CD8-positive, alpha-beta memory T cell (primary cell): ENCODE measurements at places on chromosomes 2 and 18. TPM values are rescaled to one million over a fixed set of nuclear protein-coding genes. Genes with fewer than 3 reads are reported as not detected.

TRIM43 gene
- total RNA-seq: not detected

CCNYL1 gene
- total RNA-seq: 6.1 TPM

LAMA1 gene
- total RNA-seq: not detected

CNNM4 gene
- 6.9 TPM for total RNA-seq

UGT1A10 gene
- not detected for total RNA-seq

CWC22 gene
- total RNA-seq: 32.7 TPM

BARD1 gene
- 20.0 TPM for total RNA-seq

CD302 gene
- 0.75 TPM for total RNA-seq

IL1R1 gene
- 3.7 TPM for total RNA-seq

KIAA2012 gene
- not detected for total RNA-seq

KIF1A gene
- total RNA-seq: 1.8 TPM

CHST9 gene
- not detected for total RNA-seq

GALR1 gene
- not detected for total RNA-seq

SOCS6 gene
- 1.2 TPM for total RNA-seq

VWA3B gene
- total RNA-seq: not detected

GREB1 gene
- 0.55 TPM for total RNA-seq

FNDC4 gene
- 0.15 TPM for total RNA-seq

- DNase-seq: no peak
These were observed 114.2 kb downstream of the SPHKAP start for GRCh38 chr2:228067309-228067708.

GRCh38 chr18:23311351-23312121, 141.6 kb upstream of the RIOK3 start:
- DNase-seq: no peak

- no peak for DNase-seq
These were observed 32.3 kb downstream of the EML6 start for GRCh38 chr2:54755641-54756326.

- no peak for DNase-seq
These were observed 608.7 kb downstream of the CNTNAP5 start for GRCh38 chr2:124633812-124634211.

GRCh38 chr2:3169106-3169870, 208.3 kb downstream of the EIPR1 start:
- DNase-seq: no peak

- no peak for DNase-seq
These were observed 915 bp downstream of the CUL3 start for GRCh38 chr2:224584111-224584784.

- no peak for DNase-seq
These were observed 144.3 kb downstream of the CCDC102B start for GRCh38 chr18:68942230-68942629.

GRCh38 chr2:20208476-20208859, 16.5 kb downstream of the SDC1 start:
- DNase-seq: no peak

- no peak for DNase-seq
These were observed 33.6 kb downstream of the TTC32 start for GRCh38 chr2:19868224-19868623.

DNA sequence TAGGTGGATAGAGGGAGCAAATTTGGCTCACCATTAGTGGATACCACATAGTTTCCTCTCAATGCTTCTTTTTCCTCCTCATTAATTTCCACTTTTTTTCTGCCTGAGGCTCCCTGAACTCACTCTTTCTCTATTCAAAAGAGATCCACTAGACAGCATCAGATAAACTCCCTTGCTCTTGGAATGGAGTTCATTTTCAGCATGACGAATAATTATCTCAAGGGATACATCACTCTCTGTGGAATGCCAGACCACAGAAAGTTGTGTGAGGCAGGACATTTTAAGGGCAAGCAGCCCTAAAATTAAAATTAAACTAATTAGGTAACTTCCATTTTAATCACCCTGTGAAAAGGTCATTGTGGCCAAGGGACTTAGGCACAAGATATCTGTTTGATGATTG, 1920.1 kb upstream of the CELF4 start:
- no peak for DNase-seq

DNA sequence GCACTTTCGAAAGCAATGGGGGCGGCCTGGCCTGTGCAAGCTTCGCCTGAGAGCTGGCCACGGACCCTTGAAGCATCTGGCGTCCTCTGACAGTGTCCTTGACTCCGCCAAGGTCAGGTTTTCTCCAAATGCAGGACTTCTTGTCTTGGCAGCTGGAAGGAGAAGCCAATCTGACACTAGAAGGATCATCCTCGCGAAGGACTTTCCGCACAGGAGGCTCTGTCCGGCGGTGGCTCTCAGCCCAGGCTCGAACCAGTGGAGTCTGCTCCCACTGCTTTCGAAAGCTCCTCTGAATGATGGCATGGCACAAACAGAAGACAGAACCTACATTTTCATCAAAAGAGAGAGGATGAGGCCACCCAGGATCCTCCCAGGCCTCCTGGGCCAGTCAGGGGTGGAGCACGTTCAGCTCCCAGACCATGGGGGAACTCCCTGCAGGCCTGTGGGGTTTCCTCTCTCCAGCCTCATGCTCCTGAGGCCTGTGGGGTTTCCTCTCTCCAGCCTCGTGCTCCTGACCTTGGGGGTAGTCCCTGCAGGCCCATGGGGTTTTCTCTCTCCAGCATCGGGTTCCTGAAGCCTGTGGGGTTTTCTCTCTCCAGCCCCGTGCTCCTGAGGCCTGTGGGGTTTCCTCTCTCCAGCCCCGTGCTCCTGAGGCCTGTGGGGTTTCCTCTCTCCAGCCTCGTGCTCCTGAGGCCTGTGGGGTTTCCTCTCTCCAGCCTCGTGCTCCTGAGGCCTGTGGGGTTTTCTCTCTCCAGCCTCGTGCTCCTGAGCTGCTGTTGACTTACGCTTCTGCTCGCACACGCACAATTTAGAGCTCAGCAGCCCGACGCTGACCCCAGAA, 396.5 kb upstream of the SALL3 start:
- DNase-seq: no peak

GRCh38 chr2:171482877-171483276, 39.4 kb upstream of the CYBRD1 start:
- no peak for DNase-seq

- DNase-seq: no peak
These were observed 93.5 kb upstream of the TACR1 start for GRCh38 chr2:75292826-75293225.

GRCh38 chr18:3648200-3648599, 198.2 kb downstream of the TGIF1 start:
- DNase-seq: no peak

- DNase-seq: no peak
These were observed 136.5 kb upstream of the STK17B start for GRCh38 chr2:196307775-196308305.

DNA sequence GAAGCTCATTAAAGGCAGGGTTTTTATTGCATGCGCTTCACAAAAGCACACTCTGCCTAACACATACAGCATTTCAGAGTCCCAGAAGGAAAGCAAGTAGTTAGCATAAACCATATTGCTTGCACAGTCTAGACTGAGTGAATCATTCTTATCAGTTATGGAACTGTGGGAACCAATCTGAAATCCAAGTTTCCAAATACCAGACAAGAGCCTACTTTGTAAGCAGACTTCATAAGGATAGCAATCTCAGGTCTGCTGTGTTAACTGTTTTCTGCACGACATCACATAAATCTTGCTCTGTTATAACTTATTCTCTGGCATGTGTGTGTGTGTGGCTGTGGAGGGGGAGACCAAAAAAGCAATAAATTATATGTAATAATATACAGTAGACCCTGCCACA, 608.1 kb upstream of the REG3G start:
- DNase-seq: no peak

DNA sequence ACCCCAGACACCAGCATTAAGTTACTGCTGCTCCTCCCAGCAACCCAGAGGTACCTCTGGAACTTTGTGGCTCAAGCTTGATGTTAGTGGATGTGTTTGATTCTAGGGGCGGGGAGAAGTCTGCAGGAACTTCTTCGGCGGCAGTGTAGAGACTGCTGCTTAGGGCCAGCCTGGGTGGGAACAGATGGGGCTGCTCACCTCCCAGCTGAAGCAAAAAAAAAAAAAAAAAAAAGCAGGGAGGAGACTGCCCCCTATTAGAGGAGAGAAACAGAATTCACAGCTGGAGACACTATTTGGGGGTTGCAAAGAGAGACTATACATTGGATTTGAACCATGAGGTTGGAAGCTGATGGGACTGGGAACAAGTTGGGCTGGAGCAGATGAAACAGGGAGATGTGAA, 28.6 kb upstream of the FAM136A start:
- no peak for DNase-seq

- no peak for DNase-seq
These were observed 1.8 kb downstream of the MPV17 start for GRCh38 chr2:27320958-27321543.

- no peak for DNase-seq
These were observed 34.1 kb downstream of the HDAC4 start for GRCh38 chr2:239366740-239367139.

- DNase-seq: no peak
These were observed 48.1 kb upstream of the ACKR3 start for GRCh38 chr2:236521556-236521955.

- no peak for DNase-seq
These were observed 86.8 kb downstream of the CLIP4 start for GRCh38 chr2:29201979-29202378.

DNA sequence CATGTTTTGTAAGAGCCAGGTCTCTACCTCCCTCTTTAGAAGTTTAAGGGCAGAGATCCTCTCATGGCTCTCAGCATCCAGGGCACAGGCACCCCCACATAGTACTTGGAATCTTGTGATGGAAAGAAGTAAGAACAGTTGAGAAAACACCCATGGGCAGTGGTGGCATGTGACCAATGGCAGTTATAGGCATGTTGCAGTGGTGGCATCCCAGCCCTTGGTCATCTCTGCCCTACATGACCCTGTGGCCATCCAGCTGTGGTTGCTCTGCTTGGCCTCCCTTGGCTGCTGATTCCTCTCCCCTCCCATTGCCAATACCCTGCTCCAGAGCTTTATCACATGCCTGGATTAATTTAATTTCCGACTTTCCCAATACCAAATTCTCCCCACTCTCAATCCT, 13.3 kb upstream of the MSH2 start:
- DNase-seq: no peak
